ENCODE measurements at places on chromosomes 6 and 20. TPM values are rescaled to one million over a fixed set of nuclear protein-coding genes. Genes with fewer than 3 reads are reported as not detected.

GRCh38 chr6:8054276-8054675, 9.9 kb downstream of the BLOC1S5 start:
- no peak overlapping the region for H3K27ac ChIP-seq
- no peaks in the 10 kb centered on the region for H3K4me1 ChIP-seq
- DNase-seq = no peak
- no peaks in the 10 kb centered on the region for H3K36me3 ChIP-seq

GRCh38 chr20:51029963-51030920, 7.3 kb upstream of the KCNG1 start:
- no peaks in the 10 kb centered on the region for H3K4me1 ChIP-seq
- H3K27me3 ChIP-seq = no peaks in the 10 kb centered on the region
- H3K36me3 ChIP-seq = no peaks in the 10 kb centered on the region

DNA sequence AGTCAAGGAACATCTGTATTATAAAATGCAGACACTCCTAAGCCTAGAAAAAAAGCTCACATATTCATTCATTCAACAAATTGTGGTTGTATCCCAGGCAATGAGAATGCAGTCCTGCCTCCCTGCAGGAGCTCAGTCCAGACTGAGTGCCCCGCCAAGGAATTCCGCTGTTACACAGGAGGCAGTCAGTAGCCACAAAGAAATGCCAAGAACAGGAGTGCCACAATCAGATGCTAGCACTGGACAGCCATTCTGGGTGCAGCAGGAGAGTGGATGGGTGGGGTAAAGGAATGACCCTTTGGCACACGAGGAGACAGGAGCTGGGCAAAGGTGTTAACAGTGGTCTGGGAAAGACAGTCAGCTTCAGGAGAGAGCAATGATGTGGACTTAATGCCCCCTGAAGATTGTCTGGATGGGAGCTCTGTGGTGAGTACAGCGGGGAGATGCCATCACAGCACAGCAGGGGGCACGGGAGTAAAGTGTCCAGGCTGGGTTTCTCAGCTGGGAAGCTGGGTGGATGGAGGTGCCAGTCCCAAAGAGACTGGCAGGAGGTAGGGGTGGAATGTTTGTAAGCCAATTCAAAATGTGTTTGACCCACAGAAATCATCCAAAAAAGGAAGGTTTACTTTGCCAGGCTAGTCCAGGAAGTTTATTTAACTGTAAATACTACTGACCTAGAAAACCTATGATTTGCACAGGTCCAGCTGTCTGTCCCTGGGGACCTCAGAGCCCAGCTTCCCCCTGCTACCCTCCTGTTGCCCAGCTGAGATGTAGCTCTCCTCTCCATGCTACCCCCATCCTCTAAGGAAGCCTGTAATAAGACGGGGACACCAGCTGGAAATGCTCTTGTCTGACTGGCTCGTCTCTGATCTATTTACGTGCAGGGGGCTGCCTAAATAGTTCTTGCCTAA, 84.1 kb downstream of the SLC23A2 start:
- no peak overlapping the region for H3K4me3 ChIP-seq
- DNase-seq = no peak
- H3K36me3 ChIP-seq = no peaks in the 10 kb centered on the region
- H3K27ac ChIP-seq = peak overlapping the region; percentile 13
- H3K27me3 ChIP-seq = no peaks in the 10 kb centered on the region

- no peaks in the 10 kb centered on the region for H3K27me3 ChIP-seq
- H3K4me3 ChIP-seq = no peak overlapping the region
- no peaks in the 10 kb centered on the region for H3K4me1 ChIP-seq
Observed at GRCh38 chr6:47145212-47145611, 103.1 kb upstream of the ADGRF1 start.

GRCh38 chr6:138600726-138601125, 101.4 kb upstream of the NHSL1 start:
- no peak overlapping the region for H3K4me3 ChIP-seq
- no peaks in the 10 kb centered on the region for H3K36me3 ChIP-seq
- no peak overlapping the region for H3K27ac ChIP-seq
- H3K27me3 ChIP-seq = no peaks in the 10 kb centered on the region
- H3K4me1 ChIP-seq = no peaks in the 10 kb centered on the region
- no peak for DNase-seq

SLC13A3 gene
- polyA plus RNA-seq = 7.1 TPM

- H3K4me3 ChIP-seq = no peak overlapping the region
- DNase-seq = peak; percentile 74
- H3K36me3 ChIP-seq = no peaks in the 10 kb centered on the region
- no peaks in the 10 kb centered on the region for H3K27me3 ChIP-seq
- H3K4me1 ChIP-seq = peaks cover 5% of the 10 kb centered on the region
- H3K27ac ChIP-seq = no peak overlapping the region
Observed at GRCh38 chr6:160005861-160006540, 37.1 kb downstream of the IGF2R start.

GRCh38 chr20:38730989-38731737, 6.9 kb downstream of the SLC32A1 start:
- peak; percentile 61 for DNase-seq
- H3K27ac ChIP-seq = no peak overlapping the region
- peaks cover 1% of the 10 kb centered on the region for H3K4me1 ChIP-seq
- no peak overlapping the region for H3K4me3 ChIP-seq
- no peaks in the 10 kb centered on the region for H3K27me3 ChIP-seq
- H3K36me3 ChIP-seq = no peaks in the 10 kb centered on the region
